Activated effector memory CD4-positive, alpha-beta T cell treated with anti-CD3 and anti-CD28 coated beads, Interleukin-2, amount 50 U/mL, for 16 hours (primary cell): ENCODE measurements at places on chromosomes 7 and 10.

- DNase-seq: peak; percentile 80
Observed at GRCh38 chr10:14605231-14605925, 169.3 kb downstream of the FAM107B start.

GRCh38 chr10:28892818-28893547 is 215.7 kb downstream of the BAMBI start:
- DNase-seq: no peak

DNA sequence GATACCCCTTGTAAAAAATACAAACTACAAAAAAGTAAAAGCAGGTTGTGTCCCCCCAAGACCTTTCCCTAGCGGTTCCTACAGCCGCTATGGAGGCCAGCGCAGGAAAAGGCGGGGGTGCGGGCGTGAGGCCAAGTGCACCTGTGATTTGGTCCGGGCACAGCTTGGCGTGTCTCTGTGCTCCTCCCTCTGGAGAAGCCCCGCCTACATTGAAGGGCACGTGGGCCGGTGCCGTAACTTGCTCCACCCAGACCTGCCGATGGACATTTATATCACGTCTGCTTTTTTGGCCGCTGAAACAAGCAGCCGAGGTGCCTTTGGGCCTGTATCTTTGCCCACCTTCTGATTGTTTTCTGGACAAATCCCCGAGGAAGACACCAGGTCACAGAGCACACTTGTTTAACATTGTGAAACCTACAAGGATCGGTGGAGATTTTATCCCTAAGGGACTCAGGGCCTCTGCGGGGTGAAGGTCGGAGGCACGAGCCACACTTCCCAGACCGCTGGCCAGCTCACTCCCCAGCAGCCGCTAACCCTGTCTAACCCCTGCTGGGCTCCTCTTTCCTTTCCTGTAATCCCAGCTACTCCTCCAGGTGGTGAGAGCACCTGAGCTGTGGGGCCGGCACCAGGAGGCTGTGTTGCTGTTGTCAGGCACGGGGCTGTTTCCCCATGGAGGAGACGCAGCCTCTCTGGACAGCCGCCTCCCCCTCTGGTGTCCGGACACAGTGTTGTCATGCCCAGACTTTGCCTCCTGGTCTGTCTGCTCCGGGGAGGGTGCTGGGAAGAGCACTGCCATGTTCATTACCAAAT is 18.8 kb upstream of the INPP5A start:
- DNase-seq: peak; percentile 58

GRCh38 chr7:102291056-102291915 is 4.6 kb downstream of the SH2B2 start:
- peak; percentile 73 for DNase-seq

- no peak for DNase-seq
Observed at GRCh38 chr7:47914717-47915615, 33.3 kb downstream of the PKD1L1 start.

GRCh38 chr10:88538048-88538447 is 45.1 kb downstream of the RNLS start:
- no peak for DNase-seq

DNA sequence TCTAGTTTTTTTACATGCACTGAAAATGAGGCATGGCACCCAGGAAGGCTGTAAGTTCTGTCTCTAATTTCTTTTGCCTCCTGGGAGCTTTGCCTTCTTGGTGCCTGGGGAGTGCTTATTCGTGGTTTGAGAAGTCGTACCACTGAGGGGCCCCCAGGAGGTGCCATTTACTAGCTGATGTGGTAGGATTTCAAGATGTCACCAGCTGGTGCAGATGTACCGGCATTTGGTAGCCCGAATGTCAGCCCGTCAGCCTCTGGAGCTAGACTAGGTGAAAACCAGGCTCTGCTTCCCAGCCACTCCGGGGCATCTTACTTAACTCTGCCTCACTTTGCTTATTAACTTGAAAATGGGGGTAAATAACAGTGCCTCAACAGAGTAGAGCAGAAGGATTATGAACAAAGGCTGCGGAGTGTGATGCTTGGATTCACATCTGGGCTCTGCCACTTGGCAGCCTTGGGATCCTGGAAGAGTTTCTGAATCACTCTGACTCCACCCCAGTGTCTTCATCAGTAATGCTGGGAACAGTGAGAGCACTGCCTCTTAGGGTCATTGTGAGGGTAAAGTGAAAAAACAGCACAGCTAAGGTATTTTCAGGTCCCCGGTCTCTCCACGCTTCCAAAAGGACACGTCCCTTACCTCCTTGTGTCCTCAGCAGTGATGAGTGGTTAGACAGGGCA is 31.4 kb upstream of the BTBD16 start:
- no peak for DNase-seq

DNA sequence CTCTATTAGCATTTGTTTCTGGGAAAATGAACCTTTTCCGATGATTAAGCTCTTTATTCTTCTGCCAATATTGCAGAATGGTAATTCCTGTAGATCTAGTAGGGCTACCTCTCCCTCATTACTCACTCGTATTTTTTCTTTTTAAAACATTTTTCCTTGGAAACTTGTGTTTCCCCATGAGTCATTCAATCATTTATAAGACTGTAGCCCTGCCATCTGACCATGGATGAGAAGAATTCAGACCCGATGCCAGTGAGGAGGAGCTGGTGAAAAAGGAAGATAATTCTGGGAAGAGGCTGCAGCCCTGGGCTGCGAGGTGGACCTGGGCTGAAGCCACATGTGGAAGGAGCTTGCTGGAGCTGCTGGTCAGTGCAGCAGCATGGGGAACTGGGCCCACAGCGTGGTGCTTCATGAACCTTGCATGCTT is 242.8 kb downstream of the KLF6 start:
- DNase-seq: no peak
